ENCODE measurements at places on chromosomes 12 and 14.

GRCh38 chr12:57456145-57456700 is 1.1 kb downstream of the INHBE start:
- no peak for DNase-seq

DNA sequence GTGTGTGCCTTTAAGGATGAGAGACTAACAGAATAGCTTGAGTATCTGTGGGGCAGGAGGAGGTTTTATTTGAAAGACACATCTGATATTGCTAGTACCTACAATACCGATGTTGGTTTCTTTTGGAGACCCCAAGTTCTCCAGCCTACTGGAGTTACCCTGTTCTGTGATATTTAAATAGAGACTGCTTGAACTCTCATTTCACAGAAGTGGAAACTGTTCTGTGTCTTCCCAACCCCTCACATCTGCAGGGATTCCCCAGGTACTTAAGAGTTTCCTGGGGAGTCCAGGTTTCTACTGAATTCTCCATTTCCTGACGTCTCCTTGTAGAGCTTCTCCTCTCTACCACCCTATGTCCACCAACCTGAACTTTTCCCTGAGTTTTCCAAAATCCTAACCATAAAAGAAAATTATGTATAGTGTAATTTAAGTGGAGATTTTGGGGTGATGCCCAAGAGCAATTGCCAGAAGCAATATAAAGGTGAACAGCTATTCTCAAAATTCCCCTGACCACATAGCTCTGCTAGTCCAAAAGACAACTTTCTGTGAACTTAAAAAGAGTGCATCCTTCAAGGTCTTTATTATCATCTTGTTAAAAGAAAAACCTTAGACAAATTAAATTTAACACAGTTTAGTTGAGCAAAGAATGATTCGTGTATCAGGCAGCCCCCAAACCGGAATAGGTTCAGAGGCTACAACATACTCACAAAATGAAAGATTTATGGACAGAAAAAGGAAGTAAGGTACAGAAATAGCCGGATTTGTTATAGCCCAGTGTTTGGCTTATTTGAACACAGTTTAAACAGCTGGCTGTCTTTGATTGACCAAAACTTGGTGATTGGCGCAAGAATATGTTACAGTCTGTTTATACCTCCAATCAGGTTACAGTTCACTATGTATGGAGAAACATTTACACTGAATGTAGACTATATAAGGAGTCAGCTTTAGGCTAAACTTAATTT is 373.4 kb downstream of the NUAK1 start:
- DNase-seq = no peak

- no peak for DNase-seq
Observed at GRCh38 chr14:28630100-28630499, 136.5 kb upstream of the FOXG1 start.

DNA sequence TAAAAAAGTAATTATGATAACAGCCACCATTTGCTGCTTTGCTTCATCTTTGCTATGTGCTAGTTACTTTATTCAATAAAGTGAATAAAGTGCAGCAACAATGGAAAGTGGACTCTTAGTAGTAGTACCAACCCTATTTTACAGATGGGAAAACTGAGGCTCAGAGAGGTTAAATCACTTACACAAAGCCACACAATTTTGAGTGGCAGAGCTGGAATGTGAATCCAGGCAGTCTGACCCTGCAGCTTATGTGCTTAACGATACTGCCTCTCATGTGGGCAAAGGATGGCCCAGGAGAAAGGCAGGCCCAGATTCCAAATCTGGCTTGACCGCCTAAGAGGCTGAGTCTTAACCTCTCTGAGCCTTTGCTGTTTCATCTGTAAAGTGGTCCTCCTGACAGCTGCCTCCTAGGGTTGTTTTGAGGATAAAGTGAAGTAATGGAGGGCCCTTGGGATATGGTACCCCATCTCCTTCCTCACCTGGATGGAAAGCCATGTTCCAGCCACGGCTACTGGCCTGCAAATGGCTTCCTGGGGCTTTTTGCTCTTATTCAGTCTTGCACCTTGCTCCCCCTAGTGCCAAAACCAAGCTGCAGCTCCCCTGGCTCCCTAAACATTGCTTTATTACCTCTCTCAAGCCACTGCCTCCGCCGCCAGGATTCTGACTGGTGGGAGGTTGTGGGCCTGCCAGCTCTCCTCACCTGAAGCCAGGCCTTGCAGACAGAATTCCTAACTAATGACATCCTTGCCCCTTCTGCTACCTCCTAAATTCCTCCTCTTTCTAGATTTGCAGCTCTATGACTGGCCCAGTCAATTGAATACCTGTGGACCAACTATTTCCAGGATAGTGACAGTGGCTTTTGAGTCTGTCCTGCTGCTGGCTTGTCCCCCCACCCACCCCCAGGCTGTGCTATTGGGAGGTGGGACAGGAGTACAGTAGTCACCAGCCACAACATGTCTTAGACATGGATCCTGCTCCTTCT is 283.3 kb upstream of the PWP1 start:
- no peak for DNase-seq

- no peak for DNase-seq
Observed at GRCh38 chr14:105093038-105093430, 27.8 kb upstream of the GPR132 start.

- DNase-seq = no peak
Observed at GRCh38 chr12:9132008-9132535, 16.4 kb upstream of the A2M start.

DNA sequence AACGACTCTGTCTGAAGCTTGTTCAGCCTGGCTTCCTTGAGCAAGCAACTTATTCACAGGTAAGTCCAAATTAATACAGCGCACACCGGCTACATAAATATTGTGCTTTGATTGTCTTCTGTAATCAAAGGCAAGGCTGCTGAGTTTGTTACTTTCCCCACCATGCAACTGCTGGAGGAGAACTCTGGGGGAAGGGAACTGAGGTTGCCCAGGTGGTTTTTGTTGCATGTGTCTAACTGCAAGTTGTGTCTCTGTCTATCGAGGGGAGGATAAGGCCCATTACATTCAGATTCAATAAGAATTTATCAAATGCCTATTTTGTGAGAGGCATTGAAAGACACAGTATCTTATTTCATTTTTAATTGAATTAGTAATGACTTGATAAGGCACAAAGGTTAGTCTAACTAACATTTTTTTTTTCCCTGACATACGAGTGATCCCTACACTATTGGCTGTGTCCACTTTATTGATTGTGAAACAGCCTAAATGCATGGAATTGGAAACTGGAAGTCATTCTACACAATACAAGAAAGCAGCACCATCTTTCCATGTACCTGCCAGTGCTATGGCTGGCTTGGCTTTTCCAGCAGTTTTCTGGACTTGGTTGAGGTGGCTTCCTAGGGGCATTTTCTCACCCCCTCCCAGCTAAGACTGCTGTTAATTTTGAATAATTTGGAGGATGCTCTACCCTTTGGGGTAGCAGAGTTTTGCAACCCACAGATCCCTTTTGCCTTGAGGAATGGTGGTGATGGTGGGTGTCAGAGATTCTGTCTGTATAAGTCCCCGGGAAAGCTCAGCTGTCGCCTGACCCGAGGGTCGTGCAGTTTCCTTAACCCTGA is 951 bp upstream of the CHST11 start:
- DNase-seq = no peak

GRCh38 chr12:123153906-123154305 is 3.0 kb upstream of the PITPNM2 start:
- DNase-seq = no peak

DNA sequence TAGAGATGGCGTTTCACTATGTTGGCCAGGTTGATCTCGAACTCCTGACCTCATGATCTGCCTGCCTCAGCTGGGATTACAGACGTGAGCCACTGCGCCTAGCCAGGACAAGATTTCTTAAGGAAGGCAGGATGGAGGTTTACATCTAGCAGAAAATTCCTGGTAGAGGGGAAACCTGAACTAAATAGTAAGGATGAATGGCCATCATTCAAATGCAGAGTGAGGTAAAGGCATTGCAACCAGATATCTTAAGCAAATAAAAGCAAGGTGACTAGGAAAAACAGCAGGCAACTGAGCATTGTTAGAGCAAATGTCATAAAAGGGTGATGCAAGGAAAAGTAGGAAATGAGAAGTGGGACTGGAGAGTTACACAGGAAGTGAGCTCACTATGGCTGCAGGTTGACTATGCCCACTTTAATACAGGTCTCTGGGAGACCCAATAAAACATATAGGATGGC is 133.0 kb downstream of the SOX5 start:
- no peak for DNase-seq

DNA sequence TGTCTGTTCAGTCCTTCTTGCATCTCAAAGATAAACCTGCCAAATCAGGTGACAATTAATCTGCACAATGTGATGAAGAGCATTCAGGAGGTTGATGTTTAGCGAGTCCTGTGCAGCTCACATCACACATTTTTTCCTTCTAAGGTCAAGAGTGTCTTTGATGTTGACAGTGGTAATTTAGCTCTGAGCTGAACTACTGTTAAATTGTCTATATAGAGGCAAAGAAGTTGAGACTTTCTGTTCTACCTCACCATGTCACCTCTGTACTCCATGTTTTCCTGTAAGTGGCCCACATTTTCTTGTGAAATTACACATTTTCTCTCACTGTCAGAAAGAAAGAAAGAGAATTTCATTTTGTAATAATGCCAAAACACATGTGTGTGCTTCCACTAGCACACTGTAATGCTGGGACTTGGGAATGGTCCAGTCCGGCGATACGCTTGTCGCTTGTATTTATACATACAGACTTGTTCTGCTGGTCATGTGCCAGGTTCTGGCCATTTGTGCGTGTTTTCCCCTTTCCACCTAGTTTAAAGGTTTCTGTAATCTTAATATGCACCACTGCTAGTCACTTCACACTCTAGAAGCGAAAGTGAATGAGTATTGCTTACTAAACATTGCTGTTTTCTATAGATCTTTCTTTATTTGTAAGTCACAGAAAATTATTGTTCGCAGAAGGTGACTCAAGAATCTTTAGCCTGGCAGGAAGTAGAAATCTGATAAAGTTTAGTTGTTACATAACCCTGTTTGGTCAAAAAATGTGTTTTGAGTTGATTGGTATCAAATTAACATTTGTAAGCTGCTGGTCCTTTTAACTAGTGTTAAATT is 328.9 kb downstream of the TMTC2 start:
- DNase-seq = no peak

DNA sequence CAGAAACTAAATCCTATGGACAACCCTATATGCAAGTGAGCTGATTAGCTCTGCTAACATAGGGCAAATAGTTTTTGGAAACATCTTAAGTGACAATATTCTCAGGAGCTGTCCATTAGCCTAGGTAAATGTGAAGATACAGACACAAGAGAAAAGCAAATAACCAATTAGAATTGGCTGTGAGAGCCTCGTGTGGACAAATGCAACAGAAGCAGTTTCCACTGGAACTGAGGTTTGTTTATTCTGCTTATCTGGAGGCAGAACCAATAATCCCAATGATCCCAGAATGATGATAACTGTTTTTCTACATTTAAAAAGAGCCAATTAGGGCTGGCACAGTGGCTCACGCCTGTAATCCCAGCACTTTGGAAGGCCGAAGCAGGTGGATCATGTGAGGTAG is 43.2 kb upstream of the YAF2 start:
- no peak for DNase-seq

GRCh38 chr14:26281280-26281998 is 316.4 kb downstream of the NOVA1 start:
- DNase-seq = no peak

- no peak for DNase-seq
Observed at GRCh38 chr14:100994082-100994481, 90.6 kb upstream of the RTL1 start.

DNA sequence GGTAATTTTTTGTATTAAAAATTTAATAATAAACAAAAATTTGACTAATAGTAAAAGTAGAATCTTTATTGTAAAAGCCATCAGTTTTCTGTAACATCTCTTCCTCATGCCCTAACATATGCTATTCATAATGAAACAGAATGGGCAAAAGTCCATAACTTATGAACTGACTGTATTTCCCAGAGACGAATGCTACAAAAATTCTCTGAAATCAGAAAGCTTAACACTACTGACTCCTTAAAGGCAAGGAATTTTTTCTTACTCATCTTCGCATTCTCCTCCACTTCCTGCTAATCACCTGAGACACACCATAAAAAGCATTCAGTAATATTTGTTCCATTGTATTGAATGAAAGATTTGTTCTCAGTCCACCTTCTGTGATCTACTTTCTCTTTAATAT is 17.6 kb downstream of the MON2 start:
- DNase-seq = no peak

DNA sequence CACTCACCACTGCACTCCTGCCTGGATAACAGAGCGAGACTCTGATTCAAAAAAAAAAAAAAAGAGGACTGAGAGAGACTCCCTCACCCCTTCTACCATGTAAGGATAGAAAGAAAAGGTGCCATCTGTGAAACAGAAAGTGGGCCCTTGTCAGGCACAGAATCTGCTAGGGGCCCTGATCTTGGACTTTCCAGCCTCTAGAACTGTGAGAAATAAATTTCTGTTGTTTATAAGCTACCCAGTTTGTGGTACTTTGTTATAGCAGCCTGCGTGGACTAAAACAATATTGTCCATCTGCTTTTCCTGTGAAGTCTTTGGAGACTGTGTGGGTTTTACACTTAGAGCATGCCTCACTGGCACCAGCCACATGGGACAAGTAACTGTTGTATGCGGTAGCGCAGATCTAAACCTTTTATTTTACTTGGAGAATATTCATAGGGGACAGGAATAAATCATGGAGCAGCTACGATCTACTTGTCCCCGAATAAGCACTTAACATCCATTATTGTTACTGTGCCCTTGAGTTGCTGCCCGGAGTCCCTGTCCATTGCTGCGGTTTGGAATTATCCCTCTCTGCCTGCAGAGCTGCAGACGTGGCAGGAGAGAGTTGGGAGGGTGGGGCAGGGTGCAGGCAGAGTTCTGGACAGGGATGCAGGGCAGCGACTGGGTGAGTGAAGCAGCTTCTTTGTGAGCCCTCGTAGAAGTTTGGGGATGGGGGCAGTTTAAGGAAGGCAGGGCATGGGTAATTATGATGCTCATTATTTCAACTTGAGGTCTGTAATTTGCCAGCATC is 52.4 kb upstream of the STON2 start:
- no peak for DNase-seq

GRCh38 chr12:64480148-64480547 is 28.2 kb downstream of the TBK1 start:
- DNase-seq = no peak

- DNase-seq = no peak
Observed at GRCh38 chr12:123436017-123436964, at the start of gene RILPL2. TSS of gene RILPL2 (minus strand) at chr12:123436684. CDS start at chr12:123436420, 264 bp downstream.

- no peak for DNase-seq
Observed at GRCh38 chr14:91038439-91038838, 22.0 kb downstream of the RPS6KA5 start.

DNA sequence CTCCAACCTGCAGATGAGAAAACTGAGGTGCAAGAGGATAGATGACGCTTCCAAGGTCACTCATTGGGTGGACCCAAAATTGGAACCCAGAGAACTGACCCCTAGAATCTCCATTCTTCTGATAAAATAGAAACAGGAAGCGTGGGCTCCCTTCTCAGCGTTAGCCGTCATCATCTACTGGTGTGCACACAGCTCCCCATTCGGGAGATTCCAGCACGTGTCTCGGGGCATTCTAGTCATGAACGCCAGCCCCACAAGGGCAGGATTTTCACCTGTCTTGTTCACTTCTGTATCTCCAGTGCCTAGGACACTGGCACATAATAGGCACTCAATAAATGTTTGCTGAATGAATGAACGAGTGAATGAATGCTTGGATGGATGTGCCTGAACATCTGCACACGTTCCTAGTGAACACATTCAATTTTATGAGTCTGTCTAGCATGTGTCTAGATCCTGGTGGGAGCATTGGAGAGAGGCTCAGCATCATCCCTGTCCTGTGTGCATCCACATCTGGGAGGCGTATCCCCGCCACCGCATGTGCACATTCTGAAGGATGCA is 30.5 kb downstream of the RASAL1 start:
- no peak for DNase-seq

Measured in cortex of kidney (tissue), 1 donor.